Epithelial cell of esophagus (primary cell): ENCODE measurements at places on chromosomes 11 and 22.

DNA sequence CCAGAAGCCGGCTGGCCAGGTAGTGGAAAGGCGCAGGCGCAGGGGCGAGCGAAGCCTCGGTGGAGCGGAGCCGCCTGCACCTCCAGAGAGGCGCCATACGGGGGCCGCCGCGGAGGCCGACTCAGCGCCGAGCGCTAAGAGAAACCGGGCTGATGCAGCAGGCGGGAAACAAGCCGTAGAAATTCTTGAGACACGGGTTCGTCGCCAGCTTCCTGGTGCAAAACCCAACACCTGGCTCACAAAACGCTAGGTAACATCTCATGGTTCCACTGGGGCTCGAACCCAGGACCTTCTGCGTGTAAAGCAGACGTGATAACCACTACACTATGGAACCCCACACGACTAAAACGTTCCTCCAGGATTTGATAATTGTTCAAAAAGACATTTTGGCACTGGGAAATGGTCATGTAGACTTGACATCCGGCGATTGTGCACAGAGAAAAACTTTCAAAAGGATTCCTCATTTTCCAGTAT is 39.1 kb downstream of the OR4D9 start:
- peak; percentile 97 for DNase-seq

- no peak for DNase-seq
Observed at GRCh38 chr11:10287140-10287539, 6.9 kb downstream of the SBF2 start.

- DNase-seq: no peak
Observed at GRCh38 chr11:76793391-76794291, 10.5 kb downstream of the TSKU start.

- DNase-seq: no peak
Observed at GRCh38 chr22:38761202-38762162, 5.7 kb upstream of the SUN2 start.

GRCh38 chr11:118688851-118689502 is 9.5 kb upstream of the TREH start:
- no peak for DNase-seq

DNA sequence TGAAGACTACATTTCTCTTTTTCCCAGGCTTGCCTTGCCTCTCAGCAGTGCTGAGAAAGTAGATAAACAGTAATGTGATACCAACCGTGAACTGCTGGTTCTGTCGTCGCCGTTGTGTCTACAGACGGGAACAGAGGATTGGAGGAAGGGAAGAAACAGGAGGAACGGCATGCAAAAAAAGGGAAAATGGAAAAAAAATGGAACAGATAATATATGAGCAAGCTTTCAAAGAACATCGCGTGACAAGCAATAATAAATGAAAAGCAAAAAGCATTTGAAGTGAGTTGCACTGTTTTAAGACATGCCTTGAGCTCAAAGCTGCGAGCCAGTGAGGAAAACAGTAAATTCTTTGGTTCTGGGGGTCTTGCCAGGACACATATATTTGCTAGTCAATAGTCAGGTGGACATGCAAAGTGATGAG is 305.9 kb downstream of the CADM1 start:
- no peak for DNase-seq

GRCh38 chr22:38456841-38457699 is 2.1 kb upstream of the KCNJ4 start:
- no peak for DNase-seq

GRCh38 chr22:47207846-47208554 is 445.6 kb downstream of the TBC1D22A start:
- DNase-seq: no peak

DNA sequence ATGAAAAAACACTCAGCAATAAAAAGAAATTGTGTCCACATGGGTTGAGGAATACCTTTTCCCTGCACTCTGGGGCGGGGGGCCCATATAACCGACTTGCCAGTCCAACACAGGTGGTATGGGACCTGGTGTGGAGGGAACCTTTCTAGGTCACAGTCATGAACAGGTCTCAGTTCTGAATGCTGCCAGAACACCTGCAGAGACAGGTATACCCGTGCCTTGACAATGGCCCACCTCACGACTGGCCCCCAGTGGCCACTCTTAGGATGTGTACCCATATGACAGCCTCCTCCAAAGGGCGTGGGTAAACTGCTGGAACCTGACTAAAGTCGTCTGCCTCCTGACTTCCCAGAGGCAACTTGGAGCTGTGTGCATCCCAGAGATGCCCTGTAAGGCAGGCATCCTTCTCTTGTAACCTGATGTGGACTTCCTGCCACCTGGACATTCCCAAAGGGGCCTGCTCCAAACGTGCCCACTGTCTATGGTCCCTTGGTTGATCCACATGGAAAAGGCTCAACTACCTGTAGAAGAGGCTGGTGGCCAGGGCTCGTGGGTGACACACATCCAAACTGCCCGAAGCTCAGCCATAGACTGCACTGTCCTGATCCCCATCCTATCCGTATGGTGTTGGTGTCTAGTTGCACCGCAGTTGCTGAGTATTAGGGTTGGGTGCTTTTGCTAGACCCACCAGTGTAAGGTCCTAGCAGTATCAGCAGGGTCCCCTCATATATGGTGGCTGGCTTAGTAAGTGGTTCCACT is 859.3 kb downstream of the BRD1 start:
- no peak for DNase-seq

GRCh38 chr11:124474079-124474478 is 28.6 kb upstream of the OR8B8 start:
- no peak for DNase-seq

DNA sequence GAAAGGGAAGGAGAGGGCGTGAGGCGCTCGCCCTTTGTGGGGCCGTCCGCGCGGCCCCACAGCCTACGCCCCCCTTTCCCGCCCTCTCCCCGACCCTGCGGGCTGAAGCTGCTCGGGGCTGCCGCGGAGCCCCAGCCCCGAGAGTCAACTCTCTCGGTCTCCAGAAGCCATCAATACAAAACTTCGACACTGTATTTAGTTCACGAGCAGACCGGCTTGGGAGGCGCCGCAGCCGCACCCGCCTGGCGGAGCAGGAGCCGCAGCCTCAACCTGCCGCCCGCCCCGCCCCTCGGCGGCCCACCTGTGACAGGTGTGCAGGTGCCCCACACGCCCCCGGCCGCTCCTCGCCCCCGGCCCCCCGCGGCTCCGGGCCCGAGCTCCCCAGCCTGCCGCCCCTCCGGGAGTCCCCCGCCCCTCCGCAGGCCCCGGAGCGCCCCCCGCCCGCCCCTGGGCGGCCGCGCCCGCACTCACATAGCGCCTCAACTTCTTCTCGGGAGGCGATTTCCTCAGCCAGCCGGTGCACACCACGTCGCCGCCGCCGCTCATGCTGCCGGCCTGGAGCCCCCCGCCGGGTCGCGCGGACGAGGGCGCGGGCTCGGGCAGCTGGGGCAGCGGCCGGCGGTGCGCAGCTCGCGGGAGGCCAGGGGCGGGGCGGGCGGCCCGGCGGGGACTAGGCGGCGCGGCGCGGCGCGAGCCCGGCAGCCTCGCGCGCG is at the start of gene GAB2:
TSS of gene GAB2 (minus strand) at position 646 of the 713 bp plus-strand sequence. CDS start at position 546, 100 bp downstream.
- peak; percentile 41 for DNase-seq

DNA sequence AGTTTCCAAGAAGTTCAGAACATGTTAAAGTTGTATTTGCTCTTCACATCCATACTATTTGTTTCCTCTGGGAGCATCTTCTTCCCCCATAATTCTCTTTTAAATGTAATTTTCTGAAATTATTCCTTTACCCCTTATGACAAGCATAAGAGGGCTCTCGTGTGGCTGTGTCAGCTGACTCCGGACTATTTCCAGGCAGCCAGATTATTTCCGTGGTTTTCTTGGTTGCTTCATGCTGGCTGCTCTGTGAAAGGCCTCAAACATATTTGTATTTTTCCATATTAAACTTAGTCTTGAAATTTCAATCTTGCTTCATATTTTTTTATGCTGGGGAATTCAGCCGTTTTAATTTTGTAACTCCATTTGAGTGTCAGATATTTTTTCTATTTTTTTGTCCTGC is 2.8 kb upstream of the MMP1 start:
- DNase-seq: no peak

GRCh38 chr22:41231369-41231768 is 9.4 kb downstream of the CHADL start:
- DNase-seq: no peak

- peak; percentile 35 for DNase-seq
Observed at GRCh38 chr11:26974069-26974783, 19.7 kb upstream of the FIBIN start.

- no peak for DNase-seq
Observed at GRCh38 chr11:45322891-45323600, 36.9 kb upstream of the SYT13 start.

- peak; percentile 71 for DNase-seq
Observed at GRCh38 chr22:44080936-44081861, 57.1 kb downstream of the PARVB start.

- DNase-seq: peak; percentile 70
Observed at GRCh38 chr11:108958368-108959104, 293.7 kb downstream of the DDX10 start.

- no peak for DNase-seq
Observed at GRCh38 chr22:48579043-48579927, 1248.4 kb downstream of the BRD1 start.

DNA sequence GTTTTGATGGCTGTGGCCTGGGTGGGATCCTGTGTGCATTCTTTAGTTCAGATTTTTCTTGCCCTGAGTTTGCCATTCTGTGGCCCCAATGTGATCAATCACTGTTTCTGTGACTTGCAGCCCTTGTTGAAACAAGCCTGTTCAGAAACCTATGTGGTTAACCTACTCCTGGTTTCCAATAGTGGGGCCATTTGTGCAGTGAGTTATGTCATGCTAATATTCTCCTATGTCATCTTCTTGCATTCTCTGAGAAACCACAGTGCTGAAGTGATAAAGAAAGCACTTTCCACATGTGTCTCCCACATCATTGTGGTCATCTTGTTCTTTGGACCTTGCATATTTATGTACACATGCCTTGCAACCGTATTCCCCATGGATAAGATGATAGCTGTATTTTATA is 620 bp downstream of the OR4C16 start:
- no peak for DNase-seq

DNA sequence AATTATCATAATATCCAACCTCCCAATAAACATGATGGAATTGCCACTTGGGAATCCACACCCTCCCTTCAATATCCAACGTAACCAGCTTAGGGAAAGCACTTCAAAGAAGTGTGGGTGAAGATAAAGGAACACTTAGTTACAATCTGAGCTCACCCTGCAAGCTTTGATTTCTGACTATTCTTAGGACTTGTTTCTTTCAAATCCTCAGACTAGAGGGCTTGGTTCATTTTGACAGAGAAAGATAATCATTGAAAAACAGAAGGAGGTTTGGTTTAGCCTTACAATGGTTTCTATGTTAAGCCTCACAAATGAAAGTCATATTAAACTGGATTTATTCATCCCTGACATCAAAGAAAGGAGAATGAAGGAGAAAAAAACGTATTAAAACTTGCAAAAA is 57.9 kb upstream of the SYT13 start:
- DNase-seq: no peak

- DNase-seq: no peak
Observed at GRCh38 chr11:127733552-127733951, 733.0 kb upstream of the KIRREL3 start.

DNA sequence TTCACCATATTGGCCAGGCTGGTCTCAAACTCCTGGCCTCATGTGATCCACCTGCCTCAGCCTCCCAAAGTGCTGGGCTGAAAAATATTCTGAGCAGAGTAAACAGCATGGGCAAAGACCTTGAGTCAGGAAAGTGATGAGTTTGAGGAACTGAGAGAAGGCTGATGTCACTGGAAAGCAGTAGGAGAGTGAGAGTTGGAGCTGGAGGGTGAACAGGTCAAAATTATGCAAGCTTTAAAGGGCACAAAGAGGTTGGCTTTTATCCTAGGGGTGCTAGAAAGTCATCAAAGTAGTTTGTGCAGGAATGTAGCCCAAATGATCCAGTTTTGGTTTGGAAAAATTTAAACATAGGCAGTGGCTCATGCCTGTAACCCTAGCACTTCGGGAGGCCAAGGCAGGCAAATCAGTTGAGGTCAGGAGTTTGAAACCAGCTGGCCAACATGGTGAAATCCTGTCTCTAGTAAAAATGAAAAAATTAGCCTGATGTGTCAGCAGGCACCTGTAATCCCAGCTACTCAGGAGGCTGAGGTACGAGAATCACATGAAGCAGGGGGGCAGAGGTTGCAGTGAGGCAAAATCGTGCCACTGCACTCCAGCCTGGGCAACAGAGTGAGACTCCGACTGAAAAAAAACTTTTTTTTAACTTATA is 44.7 kb upstream of the CXCR5 start:
- DNase-seq: no peak
